ENCODE measurements at places on chromosomes 7 and 10.
A peak's percentile ranks its signal among the peaks of the same experiment; 100 is the strongest.

DNA sequence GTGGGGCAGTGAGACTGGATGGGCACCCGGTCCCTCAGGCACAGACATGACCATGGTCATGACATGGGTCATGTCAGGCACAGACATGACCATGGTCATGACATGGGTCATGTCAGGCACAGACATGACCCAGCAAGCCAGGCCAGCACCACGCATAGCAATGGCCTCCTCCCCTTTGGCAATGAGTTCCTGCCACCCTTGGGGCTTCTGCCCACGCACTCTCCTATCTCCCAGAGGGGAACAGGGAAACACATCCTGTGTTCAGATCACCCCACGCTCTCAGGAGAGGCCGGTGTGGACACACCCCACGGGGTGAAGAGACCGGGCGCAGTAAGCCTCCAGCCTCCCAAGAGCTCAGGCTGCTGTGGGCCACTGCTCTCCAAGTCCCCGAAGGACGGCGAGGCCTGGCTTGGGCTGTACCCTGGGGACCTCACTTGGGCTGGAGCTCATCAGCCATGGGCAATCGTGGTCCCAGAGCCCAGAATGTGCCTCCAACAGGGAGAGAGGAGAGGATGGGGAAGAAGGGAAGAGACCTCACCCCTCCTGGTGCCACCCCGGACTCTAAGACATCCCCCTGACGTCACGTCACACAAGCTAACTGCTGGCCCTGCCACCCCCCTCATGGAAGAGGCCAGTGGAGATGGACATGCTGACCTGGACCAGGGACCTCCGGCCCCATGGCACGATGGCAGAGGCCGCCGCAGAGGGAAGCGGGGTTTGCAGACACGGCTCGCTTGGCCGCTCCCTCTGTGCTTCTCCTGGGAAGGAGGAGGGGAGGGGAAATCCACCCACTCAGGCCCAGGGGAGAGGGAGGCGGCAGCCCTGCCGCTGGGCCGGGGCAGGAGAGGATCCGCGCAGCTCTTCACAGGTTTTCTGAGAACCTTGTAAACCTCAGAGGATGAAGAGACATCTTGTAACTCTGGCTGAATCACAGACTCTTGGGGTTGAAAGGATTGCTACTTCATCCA is 269.6 kb downstream of the ELFN1 start:
- DNase-seq, result no peak

DNA sequence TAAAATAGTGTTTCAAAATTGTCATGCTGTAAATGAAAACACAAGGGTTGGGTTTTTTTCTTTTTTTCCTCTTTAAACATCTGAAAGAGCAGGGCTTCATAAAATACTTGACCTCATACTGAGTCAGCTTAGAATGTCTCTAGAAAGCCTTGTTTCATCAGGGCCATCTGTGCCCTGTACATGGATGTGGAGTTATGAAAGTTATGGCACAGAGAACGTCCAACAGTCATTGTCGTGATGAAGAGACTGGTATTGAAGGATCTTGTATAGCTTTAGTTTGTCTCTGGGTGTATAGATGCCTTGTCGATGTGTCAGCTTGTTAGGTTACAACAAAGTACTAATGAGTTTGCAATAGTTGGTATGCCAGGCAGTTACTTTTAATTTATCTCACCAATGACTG is 127.3 kb downstream of the FAM204A start:
- DNase-seq, result no peak

- no peak for DNase-seq
Observed at GRCh38 chr7:53541475-53541874, 506.0 kb downstream of the POM121L12 start.

GRCh38 chr7:107441581-107442422 is 28.1 kb upstream of the GPR22 start:
- no peak for DNase-seq

- DNase-seq, result no peak
Observed at GRCh38 chr7:77738871-77739270, 42.6 kb downstream of the RSBN1L start.

DNA sequence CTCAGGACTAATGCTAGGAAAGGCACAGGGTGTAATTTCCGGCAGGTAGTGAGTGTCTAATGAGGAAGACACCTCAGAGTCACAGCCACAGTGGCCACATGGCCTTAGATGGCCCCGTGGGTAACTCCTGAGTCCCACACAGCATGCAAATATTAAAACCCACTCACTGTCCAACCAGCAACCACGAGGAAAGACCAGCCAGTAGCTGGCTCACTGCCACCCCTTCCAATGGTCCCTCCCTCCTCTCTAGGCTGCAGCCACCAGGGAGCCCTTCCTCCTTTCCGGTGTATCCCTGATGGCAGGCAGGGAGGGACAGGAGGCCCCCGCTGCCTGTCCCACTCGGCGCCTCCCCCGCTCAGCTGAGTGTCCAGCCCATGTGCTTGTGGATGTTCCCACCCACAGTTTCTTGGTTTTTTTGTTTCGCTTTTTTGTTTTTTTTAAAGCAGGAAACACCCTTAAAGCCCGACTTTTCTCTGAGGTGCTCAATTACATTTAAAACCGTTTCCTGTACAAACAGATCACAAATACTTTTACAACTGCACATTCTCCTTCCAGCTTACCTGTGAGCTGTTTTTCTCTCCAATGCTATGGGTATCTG is 9.2 kb downstream of the BNIP3 start:
- no peak for DNase-seq

DNA sequence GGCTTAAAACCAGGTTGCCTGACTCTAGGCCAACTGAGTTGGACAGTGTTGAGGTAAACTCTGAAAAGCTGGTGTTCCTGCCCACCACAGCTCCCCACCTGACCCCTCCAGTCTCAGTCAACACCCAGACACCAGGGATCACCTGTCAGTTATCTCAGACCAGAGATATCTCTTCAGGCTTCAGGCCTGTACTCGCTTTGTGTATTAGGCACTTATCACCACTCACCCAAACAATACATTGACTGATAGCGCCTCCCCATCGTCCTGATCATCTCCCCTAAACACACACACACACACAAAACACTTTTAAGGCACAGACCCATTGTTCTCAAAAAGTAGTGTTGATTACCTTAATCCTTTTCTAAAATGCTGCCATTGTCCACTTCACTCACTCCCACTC is 111.5 kb downstream of the PLCE1 start:
- no peak for DNase-seq

GRCh38 chr10:28463676-28464395 is 69.1 kb upstream of the WAC start:
- DNase-seq, result no peak

GRCh38 chr7:98930464-98930863 is 52.1 kb downstream of the TRRAP start:
- DNase-seq, result no peak

GRCh38 chr7:79636849-79637248 is 183.4 kb upstream of the MAGI2 start:
- DNase-seq, result no peak

GRCh38 chr10:3942937-3943489 is 158.0 kb upstream of the KLF6 start:
- no peak for DNase-seq

DNA sequence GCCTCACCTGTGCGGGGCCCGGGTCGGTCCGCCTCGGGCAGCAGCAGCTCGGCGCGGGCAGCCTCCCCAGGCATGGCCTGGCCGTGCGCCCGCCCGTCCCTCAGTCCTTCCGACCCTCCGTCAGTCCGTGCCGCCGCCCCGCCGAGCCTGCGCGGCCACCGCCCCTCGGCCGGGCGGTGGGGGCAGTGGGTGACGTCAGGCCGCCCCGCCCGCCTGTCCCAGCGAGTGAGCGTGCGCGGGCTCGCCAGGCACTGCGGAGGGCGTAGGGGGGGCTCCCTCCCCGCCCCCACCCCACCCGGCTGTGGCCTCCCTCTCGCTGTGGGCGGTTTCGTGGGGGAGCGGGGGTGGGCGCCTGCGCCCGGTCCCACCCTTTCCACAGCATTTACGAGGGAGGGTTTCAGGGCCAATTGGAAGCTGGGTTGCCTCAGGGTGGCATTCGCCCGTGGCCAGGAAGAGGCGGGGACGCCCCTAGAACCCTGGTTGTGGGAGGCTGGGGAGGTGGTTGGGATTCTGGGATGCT is at the start of gene NACAD:
Gene NACAD (minus strand): TSS at position 149 of the 520 bp plus-strand sequence. CDS start 75 bp downstream, at position 74.
- DNase-seq, result no peak

GRCh38 chr10:121078036-121078435 is 226.9 kb downstream of the WDR11 start:
- DNase-seq, result no peak

DNA sequence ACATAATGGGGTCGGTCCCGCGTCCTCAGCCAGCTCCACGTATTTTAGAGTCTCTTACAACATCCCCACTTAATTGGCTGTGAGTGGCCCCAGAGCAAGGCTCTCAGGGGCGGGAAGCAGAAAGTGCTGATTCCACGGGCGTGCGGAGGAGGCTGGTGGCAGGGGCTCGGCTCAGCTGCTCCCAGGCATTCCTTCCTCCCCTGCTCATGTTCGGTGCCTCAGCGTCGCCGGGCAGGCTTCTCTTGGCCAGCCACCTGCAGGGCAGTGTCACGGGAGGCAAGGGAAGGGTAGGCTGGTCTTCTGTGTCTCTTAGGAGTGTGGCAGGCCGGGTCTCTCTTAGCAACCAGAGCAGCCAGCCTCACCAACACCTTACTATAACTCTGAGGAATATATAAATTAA is 33.8 kb downstream of the IL15RA start:
- no peak for DNase-seq

DNA sequence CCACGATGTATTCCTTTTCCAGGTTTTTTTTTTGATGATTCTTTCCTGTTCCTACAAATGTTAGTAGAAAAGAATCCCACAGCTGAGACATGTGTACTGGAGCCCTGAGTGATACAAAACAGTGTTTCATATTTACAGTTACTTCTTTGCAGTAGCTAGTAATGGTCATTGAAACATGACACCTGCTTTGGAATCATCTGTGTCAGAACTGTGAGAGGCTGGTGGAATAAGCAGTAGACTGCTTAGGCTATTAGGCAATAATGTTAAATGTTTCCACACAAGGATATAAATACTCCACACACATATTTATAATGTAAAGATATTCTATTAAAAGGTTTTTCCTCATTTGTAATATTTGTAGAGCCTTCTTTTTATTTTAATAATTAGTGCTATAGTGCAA is 394.0 kb downstream of the THSD7A start:
- no peak for DNase-seq

GRCh38 chr7:116334555-116334954 is 124.2 kb downstream of the TES start:
- no peak for DNase-seq

DNA sequence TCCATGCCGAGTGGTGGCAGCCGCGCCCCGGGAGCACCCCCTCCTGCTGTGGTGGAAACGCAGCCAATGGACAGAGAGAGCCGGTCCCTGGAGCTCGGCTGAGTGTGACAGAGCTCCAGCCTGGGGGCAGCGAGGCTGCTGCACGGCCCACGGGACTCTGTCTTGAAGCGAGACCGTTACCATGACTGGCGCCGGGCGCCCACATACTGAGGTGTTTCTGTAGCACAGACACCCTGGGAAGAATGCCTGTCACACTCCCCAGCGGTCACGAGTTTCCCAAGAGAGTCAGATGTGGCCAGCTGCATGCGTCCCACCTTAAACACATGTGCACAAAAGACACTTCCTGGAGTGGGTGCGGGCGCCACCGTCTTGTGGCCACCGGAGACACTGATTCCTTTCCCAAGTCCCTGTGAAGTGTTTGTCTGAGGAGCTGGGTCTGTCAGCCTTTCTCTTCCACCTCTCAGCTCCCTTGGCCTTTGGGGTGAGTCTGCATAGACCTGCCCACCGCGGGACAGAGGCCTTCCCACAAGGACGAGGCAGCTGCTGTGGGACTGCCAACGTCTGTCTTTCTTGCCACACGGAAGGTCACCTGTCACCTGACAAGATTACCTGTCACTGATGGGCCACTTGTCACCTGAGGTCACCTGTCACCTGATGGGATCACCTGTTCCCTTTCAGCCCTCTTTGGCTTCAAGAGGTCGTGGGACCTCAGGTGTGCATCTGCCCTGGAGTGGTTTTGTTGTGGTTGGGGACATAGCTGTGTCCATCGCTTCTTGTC is 94.6 kb downstream of the DNAJB6 start:
- DNase-seq, result no peak

DNA sequence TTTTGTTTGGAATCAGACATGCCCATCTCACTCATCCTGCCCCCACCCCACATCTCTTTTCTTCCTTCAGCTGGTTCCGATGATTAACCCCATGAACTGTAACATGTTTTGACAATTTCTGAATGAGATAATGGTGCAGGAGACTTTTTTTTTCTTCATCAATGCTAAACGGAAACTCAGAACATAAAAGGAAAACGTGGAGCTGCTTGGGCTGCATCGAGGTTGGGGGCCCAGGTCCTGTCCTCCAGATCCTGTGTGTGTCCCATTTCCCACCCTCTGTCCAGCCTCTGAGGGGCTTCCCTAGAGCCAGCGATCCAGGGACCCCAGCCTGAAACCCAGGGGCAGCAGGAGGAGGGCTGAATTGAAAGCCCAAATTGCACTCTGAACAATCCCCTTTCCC is 263.8 kb upstream of the GRB10 start:
- no peak for DNase-seq

- DNase-seq, result no peak
Observed at GRCh38 chr10:69939061-69939460, 113.6 kb upstream of the MACROH2A2 start.

DNA sequence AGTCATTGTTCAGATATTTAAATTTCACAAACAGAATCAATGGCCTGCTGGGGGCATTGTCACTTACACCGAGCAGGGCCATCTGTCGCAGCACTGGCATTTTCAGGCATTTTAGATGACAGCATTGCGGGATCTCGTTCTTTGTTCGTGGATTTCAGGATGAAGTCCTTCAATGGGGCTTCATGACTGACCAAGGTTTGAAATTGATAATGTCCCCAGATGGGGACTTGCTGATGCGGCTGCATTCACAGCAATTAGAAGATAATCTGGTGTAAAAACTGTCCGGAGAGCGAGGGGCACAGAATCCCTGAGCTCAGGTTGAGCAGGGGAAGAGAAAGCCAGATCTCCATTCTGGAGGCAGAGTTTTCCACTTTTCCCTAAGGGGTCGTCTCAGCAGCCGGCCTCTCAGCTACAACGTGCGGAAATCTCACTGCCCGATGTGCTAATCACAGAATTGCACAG is 1.9 kb upstream of the C7orf33 start:
- DNase-seq, result no peak

GRCh38 chr7:96414931-96415292 is 93.0 kb upstream of the SLC25A13 start:
- no peak for DNase-seq

DNA sequence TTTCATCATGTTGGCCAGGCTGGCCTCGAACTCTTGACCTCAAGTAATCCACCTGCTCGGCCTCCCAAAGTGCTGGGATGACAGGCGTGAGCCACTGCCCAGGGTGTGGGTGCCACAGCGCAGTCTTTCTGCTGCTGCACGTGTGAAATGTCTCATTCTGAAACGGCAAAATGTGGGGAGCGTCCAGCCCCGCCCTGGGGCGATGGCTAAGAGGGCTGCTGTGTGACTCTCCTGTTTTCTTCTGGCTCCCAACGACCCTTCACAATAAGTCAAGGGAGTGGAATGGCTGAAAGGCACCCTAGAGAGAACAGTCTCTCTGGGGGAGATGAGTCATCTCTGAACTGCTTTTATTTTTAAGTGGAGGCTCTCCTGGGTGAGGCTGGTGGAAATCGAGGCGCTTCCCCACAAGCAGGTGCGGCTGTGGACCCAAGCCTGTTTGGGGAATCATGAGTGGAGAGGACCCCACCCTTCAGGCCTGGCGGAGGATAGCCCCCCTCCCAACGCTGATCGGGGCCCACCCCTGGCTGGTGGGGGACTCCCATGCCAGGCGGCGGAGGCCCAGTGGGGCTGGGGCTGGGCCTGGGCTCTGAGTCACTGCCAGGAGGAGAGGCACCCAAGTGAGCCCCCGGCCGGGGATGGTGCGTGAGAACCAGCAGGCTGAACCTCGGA is 18.0 kb downstream of the ADAP1 start:
- DNase-seq, result peak; percentile 88

- DNase-seq, result peak; percentile 73
Observed at GRCh38 chr10:101843032-101844021, at the start of gene KCNIP2. TSS of gene KCNIP2 (minus strand) at chr10:101843800. CDS start at chr10:101843568, 232 bp downstream.

GRCh38 chr7:20828947-20829346 is 42.3 kb upstream of the SP8 start:
- DNase-seq, result no peak

Data from GM12892 (cell line).